PC-3 (cell line): ENCODE measurements at places on chromosomes 13 and 19. TPM values are rescaled to one million over a fixed set of nuclear protein-coding genes. Genes with fewer than 3 reads are reported as not detected.
A peak's percentile ranks its signal among the peaks of the same experiment; 100 is the strongest.

DNA sequence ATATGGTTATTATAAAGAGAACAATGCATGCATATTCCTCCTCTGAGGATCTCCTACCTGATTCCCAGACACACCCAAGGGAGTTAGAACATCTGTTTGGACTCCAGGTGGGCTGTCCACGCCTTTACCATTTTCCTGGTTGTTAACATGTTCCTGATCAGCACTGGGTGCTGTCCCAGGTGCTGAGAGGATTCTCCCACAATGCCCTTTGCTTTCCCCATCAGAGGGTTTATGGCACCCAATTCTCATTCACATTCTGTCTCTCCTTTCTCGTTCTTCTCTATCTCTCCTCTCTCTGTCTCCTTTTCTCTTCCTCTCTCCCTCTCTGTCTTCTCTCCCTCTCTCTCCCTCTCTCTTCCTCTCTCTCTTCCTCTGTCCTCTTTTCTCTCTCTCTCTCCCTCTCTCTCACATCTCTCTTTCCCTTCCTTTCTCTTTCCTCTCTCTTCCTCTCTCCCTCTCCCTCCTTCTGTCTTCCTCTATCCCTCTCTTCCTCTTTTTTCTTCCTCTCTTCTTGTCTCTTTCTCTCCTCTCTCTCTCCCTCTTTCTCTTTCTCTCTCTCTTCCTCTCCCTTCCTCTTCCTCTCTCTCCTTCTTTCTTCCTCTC is 3.3 kb upstream of the RDH13 start:
- peaks cover 30% of the 10 kb centered on the region for H3K4me1 ChIP-seq
- no peak overlapping the region for H3K4me3 ChIP-seq
- H3K27ac ChIP-seq: no peak overlapping the region
- H3K27me3 ChIP-seq: no peaks in the 10 kb centered on the region
- peak; percentile 38 for DNase-seq
- H3K36me3 ChIP-seq: no peaks in the 10 kb centered on the region

- H3K4me3 ChIP-seq: no peak overlapping the region
- H3K27me3 ChIP-seq: no peaks in the 10 kb centered on the region
- no peaks in the 10 kb centered on the region for H3K36me3 ChIP-seq
- no peak for DNase-seq
- no peak overlapping the region for H3K27ac ChIP-seq
- no peaks in the 10 kb centered on the region for H3K4me1 ChIP-seq
Observed at GRCh38 chr19:20669263-20669662, 7.9 kb upstream of the ZNF626 start.

DNA sequence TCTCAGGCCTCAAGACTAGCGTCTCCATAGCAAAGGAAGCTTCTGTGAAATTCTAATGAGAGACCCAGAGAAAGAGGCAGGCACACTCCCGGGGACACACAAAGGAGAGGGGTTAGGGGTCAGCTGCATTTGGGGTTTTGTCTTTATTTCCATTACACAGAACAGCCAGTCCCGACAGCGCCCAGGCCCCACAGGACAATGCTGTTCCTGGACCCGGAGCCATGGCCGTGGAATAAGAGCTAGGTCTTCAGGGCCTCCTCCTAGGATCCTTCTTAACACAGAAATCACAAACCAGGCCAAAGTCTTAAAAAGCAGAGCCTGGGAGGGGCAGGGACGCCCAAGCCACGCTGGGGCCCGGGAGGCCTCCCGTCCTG is 22.8 kb downstream of the KCTD15 start:
- H3K4me1 ChIP-seq: peaks cover 31% of the 10 kb centered on the region
- peak overlapping the region; percentile 99 for H3K27ac ChIP-seq
- DNase-seq: no peak

GRCh38 chr19:39032063-39032918 is at the start of gene FBXO27:
Gene FBXO27, minus strand, starts transcription at chr19:39032549. Its CDS starts 322 bp downstream, at chr19:39032227.
- DNase-seq: peak; percentile 33
- peak within 1 kb of the TSS; percentile 76 for H3K4me3 ChIP-seq
- H3K27ac ChIP-seq: peak within 1 kb of the TSS; percentile 18; the same call in 1 of the 2 replicates
- H3K4me1 ChIP-seq: peaks cover 12% of the 10 kb centered on the region

The SYNE4 gene
- total RNA-seq: 0.77 and 1.9 TPM in 2 replicates

The NLRP11 gene
- total RNA-seq: 0.15 and 0.23 TPM in 2 replicates

DNA sequence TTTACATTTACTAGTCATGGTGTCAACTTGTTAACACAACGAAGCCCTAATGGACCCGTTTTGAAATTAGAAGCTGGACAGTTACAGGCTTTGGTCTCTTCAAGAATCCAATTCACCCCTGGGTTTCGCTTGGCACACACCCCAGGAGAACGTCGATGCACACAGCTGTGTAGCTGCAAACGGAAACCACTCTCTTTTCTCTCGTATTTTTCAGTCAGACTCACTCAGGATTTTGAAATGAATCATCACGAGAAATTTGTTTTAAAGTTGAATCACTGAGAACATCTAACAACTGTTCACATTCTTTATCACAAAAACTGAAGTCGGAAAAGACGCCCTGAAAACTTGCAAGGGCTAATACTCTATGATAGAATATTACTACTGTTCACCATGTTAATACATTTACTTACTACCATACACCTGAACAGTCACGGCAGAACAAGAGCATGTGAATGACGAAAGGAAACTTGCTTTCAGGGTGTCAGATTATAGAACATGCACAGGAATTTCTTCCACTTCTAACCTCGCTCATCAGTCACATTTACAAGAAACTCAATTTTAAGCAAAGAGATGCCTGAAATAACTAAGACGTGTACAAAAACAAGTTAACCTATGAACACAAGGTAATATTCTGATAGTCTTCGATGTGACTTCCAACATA is 4.7 kb downstream of the PNMA8A start:
- peak overlapping the region; percentile 30 for H3K27ac ChIP-seq
- H3K36me3 ChIP-seq: no peaks in the 10 kb centered on the region
- H3K4me1 ChIP-seq: peaks cover 13% of the 10 kb centered on the region
- peak overlapping the region; percentile 47 for H3K4me3 ChIP-seq
- H3K27me3 ChIP-seq: no peaks in the 10 kb centered on the region
